ENCODE measurements at places on chromosomes 13 and 19.
A peak's percentile ranks its signal among the peaks of the same experiment; 100 is the strongest.

DNA sequence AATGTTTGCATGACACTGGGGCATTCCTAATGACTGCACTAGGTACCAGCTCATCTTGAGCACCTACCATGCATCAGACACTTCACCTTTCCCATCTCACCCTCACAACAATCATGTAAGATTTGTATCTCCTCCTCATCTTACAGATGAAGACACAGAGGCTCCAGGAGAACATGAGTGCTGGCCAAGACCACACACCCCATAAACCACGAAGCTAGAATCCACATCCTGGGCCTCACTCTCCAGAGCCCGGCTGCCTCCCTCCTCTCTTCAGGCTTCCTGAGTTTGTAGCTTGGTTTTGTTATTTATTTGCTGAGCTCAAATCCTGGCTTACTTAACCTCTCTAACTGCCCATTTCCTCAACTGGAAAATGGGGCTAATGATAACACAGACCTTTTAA is 25.9 kb downstream of the FAM216B start:
- no peak for DNase-seq

DNA sequence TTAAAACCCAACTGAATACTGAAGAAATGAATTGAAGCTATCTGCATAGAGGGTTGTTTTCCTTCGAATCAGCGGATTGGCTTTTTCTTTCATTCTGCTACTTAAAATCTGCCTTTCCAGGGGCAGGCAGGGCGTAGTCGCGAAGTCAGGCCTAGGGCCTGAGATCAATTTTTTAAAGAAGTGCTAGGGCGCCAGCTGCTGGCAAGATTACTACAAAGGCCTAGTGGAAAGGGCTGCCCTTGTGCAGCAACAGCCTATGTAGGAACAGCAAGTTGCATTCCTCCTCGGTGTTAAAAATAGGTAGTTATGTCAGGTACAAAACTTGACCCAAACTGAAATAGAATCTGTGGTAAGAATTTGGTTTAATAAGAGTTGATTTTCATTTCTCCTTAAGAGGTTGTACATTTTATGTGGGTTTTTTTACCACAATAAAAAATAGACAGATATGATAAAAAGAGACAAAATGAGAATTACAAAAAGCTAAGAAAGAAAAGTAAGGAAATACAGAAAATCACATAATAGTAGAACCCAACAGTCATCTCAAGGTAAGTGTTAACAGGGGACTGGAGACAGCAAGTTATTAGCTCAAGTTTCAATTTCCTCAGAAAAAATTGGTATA is 9.5 kb upstream of the URAD start:
- DNase-seq, result no peak

GRCh38 chr19:46824890-46825730 is 25.5 kb downstream of the AP2S1 start:
- DNase-seq, result no peak

DNA sequence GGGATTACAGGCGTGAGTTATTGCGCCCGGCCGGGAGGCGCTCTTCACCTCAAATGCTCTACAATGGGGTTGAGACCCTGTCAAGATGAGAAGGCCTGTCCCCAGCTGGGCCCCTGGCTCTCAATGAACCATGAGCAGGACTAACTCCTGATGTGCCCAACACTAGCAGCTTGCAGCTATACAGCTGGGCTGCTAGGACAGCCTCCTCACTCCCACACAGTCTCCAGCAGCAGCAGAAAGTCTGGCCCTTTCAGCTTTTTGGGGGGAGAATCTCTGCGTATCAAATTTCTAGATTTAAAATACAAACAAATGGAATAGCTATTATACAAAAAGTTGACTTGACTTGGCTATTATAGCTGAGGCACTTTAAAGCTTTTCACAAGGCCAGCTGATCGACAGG is 30.2 kb downstream of the TMTC4 start:
- peak; percentile 4 for DNase-seq

GRCh38 chr19:19486343-19487076 is 28.8 kb downstream of the TSSK6 start:
- no peak for DNase-seq

All from NCI-H1436 treated with DMSO at 0.1 percent for 48 hours (cell line).